ENCODE measurements at places on chromosomes 11 and 22.

- DNase-seq: no peak
Observed at GRCh38 chr22:23062616-23063538, 7.4 kb upstream of the GNAZ start.

- no peak for DNase-seq
Observed at GRCh38 chr22:45310331-45310976, 720 bp downstream of the FAM118A start.

DNA sequence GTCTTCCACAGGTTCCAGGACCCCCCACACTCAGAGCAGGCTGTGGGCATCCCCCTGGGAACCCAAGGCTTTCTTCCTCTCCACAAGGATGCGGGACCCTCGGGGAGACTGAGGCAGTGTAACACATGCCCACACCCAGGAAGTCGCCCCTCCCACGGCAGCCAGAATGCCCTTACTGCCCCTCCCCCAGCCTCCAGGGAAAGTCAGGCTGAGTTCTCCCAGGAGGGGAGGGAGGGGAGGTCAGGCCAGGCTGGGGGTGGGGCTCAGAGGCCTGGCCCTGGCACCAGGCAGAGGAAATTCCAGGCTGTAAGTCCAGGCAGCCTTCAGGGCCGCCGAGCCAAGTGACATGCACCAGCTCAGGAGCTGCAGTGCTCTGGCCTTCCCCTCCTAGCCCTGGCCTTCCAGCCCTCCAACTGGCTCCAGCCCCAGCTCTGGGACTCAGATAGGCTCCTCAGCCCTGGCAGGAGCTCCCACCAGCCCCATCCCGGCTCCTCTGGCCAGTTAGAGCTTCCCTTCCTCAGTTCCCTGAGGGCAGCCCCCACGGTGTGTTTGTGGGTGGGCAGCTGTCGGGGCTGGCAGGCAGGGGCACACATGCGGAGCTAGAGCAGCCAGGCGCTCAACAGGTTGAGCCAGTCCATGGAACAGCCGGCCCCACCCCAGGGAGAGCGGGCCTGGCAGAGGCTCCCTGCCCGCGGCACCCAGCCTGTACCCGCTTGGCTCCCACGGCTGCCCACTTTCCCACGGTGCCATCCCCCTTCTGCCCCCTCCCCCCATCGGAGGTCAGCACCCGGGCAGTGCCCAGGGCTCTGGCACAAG is 3.6 kb downstream of the BCL9L start:
- DNase-seq: no peak

DNA sequence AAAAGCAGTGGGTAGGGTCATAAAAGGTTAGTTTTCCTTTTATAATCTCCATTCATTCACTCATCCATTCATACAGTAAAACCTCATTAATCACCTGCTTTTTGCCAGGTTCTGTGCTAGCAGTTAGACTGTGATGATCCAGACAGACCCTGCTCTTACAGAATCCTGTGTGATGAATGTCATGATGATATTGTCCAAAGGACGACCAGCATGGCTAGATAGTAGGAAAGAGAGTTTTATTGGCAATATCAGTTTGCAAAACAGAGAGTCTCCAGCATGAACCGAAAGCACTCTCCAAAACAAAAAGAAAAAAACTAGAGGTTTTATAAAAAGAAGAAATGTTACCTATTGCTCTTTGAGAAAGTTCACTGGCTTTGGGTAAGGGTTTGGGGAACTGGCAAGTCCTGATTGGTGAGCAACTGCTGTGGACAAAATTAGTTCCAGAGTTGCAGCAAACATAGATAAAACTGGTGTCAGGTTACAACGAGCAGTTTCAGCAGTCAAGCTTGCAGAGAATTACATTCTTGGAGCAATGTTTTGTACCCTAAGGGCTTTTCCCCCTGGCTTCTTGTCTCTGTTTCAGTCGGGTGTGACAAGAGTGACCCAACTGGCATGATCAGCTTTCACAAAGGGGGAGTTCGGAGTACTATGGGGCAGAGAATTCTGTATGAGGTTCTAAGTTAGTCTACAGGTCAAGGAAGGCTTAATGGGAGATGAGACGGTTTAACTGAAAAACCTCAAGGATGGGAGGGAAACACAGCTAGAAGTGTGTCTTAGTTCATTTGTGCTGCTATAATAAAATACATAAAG is 58.3 kb downstream of the HSD17B12 start:
- no peak for DNase-seq

DNA sequence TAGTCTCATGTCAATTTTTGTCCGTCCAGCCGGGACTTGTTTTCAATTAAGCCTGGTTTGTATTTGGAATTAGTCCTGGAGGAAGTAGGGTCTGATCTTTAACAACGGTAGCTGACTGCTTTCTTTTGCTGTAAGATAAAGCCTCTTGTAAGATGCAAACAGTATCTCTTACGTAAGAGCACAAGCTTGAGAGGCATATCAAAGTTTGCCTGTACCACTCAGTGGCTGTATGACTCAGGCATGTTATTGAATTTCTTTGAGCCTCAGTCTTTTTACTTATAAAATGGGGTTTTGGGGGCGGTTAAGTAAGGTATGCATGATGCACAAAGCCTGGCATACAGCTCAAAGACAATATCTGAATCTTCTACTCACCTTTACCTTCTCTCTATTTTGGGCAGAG is 198.4 kb upstream of the NARS2 start:
- DNase-seq: no peak

- DNase-seq: no peak
Observed at GRCh38 chr22:45090497-45090910, 73.2 kb upstream of the NUP50 start.

GRCh38 chr11:75151346-75152047 is 590 bp downstream of the SLCO2B1 start:
- no peak for DNase-seq

GRCh38 chr11:81916451-81916850 is 817.2 kb downstream of the FAM181B start:
- no peak for DNase-seq

GRCh38 chr11:121248496-121248895 is 44.1 kb upstream of the SC5D start:
- DNase-seq: no peak

GRCh38 chr11:18314784-18315523 is 7.0 kb downstream of the HPS5 start:
- no peak for DNase-seq

DNA sequence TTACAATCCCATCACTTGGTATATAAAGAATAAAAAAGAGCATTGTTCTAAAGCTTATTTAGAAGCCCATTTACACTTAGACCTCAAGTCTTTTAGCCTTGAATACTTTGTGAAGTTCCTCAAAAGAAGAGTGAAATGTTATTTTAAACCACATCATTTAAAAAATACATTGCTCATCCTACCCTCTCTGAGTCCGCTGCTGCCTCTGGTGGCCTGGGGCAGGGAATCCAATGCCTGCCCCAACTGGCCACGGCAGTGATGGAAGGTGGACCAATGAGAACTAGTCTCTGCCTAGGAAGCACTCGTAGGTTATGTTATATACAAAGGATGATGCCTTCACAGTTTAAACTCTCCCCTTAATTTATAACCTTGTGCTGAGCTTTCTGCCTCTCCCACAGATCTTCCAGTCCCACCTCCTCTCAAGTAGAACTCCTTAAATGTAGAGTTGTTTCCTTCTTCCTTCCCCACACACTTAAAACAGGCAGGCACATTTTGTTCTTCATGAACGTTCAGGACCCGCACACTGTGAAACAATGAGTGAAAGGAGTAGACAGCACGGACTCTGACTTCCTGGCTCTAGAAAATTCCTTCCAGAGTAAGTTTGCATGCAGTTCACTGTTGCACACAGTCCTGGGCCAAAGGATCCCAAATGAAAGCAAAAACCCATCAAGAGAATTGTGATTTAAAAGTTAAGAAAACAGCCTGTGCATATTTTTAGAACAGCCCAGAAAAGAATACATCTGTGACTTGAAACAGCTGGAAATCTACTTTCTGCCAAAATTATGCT is 167.8 kb downstream of the RRAS2 start:
- no peak for DNase-seq

- DNase-seq: peak; percentile 18
Observed at GRCh38 chr11:64152841-64153691, 12.8 kb downstream of the MACROD1 start.

DNA sequence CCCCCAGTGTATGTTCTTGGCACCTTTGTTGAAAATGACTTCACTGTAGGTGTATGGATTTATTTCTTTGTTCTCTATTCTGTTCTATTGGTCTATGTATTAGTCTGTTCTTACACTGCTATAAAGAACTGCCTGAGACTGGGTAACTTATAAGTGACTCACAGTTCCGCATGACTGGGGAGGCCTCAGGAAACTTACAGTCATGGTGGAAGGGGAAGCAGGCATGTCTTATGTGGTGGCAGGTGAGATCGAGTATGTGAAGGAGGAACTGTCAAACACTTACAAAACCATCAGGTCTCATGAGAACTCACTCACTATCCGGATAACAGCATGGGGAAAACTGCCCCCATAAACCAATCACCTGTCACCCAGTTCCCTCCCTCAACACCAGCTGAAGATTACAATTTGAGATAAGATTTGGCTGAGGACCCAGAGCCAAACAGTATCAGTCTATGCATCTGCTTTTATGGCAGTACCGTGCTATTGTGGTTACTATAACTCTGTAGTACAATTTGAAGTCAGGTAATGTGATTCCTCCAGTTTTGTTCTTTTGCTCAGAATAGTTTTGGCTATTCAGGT is 836.2 kb downstream of the DLG2 start:
- no peak for DNase-seq

- DNase-seq: no peak
Observed at GRCh38 chr11:62497132-62497801, 49.3 kb downstream of the AHNAK start.

DNA sequence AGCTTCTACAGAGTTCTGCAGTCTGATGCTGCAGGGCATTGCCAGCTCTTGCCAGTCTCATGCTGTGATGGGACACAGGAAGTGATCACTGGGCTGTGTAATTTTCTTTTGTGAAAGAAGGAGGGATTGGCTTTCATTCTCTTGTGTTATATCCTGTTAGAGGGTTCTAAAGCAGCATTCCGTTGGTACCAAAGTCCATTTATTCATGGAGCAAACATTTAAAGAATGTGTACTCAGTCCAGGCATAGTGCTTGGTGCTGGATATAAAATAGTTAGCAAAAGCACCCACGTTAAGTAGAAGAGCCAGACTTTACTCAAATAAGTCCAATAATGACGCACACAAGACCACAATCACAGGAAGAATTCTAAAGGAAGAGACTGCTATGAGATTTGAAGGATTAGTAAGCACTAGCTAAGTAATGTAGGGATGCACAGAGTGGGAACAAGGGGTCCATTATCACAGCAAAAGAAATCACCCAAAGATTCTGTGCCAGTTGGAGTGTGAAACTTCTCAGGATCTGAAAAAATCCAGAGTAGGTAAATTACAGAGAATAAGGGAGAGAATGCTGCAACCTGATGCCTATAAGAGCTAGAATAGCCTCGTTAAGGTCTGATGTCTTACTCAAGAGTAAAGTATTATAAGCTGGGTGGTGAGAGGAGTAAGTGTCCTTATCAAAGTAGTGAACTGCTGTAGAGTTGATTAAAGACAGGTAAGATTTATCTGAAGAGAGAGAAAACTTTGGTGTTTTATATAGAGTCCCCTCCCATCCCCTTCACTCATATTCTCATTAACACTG is 728.3 kb downstream of the METTL15 start:
- no peak for DNase-seq

DNA sequence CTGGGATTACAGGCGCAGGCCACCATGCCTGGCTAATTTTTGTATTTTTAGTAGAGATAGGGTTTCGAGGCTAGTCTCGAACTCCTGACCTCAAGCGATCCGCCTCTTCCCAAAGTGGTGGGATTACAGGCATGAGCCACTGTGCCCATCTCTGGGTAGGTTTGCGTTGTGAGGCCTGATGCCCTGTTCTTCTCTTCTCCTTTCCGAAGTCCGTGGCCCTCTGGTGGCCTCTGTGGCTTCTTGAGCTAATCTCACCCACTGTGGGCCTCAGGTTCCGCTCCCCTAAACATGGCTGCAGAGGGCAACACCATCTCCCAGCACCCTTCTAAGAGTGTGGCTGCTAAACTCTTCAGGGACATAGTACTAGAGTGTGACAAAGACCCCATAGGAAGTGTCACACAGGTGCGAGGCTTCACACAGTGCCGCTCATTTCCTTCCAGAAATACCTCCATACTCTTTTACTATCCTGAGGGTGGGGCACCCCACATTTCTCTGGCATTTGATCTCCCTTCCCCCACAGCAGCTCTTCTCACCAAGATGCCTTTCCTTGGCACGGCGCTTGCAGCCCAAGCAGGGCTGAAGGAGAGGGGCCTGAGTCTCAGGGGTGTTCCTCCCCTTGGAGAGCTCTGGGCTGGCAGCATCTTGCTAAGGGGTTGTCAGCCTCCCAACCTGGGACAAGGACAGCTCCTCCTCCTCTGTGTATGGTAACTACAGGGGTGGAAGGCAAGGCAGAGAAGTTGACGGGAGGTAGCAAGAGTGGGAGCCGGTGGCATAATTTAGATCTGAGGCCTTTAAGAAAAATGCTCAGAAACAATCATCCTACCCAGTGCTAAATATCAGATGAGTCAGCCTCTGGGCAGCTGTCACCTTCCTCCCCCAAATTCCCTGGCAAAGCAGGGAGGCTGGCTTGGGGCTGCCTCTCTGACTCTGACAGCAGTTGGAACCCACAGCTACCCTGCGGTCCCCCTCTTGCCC is 6.1 kb downstream of the THY1 start:
- DNase-seq: no peak

DNA sequence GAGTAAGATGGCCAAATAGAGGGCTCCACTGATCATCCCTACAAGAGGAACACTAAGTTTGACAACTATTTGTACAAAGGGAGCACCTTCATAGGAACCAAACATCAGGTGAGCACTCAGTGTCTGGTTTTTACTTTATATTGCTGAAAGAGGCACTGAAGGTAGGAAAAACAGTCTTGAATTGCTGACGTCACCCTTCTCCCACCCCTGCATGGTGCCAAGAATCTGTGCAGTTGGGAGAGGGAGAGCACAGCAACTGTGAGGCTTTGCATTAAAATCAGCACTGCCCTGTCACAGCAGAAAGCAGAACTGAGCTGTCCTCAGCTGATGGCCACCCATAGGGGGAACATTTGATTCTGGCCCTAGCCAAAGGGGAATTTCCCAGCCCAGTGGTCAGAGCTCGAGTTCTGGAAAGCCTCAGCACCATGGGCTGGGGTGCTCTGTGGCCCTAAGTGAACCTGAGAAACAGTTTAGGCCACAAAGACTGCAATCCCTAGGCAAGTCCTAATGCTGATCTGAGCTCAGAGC is 37.9 kb downstream of the PIWIL3 start:
- DNase-seq: no peak

- no peak for DNase-seq
Observed at GRCh38 chr11:82832983-82833382, 67.2 kb downstream of the PRCP start.

DNA sequence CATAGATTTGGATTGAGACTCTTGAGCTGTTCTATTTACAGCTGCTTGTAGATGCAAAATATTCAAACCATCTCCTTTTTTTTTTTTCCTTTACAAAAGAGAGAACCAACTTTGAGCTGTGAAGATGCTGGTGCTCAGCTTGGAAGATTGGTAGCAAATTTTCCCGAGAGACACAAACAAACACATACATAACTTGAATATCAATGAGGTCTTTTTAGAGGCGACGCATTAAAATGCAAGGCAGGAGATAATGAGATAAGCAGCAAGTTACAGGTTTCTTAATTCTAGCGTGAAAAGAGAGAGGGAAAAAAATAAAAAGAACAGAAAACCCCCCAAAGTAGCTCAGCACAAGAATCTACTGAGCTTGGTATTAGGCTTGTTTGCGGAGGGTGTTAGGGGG is 247.0 kb upstream of the SORL1-AS1 start:
- no peak for DNase-seq
